IPS DF 6.9 (cell line): ENCODE measurements at places on chromosomes 13 and 19.

DNA sequence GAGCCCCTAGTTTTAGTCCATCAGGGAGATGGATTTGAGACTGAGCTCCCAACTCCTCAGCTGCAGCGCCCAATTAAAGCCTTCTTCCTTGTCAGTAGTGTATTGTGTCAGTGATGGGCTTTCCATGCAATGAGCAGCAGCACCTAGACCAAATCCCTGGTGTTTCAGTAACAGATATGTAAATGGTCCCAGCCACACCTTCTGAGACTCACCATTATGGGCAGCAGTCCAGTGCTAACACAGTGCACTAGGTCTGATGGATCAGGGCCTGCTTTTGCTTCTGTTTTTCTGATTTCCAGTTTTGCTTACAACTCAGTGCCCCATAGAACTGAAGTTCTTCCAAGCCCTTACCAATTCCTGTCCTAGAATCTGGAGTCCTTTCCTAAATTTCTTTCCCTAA lies 41.8 kb upstream of the MIR17HG start:
- H3K36me3 ChIP-seq = no peaks in the 10 kb centered on the region
- H3K4me1 ChIP-seq = no peaks in the 10 kb centered on the region
- no peak for DNase-seq
- no peak overlapping the region for H3K27ac ChIP-seq
- no peak overlapping the region for H3K4me3 ChIP-seq

DNA sequence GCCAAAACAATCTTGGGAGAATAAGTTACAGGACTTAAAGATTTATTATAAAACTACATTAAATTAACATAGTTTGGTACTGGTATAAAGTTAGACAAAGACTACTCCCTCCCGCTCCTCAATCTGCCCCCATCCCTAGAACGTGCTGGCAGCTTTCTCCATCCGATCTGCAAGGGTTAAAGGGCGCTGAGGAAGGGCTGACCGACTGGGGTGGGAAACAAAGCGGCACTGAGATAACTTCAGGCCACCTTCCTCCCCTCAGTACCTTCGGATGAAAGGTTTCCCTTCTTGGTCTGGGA lies 790 bp upstream of the SUGT1 start:
- peaks cover 2% of the 10 kb centered on the region; the same call in 1 of the 2 replicates for H3K36me3 ChIP-seq
- H3K27me3 ChIP-seq = no peaks in the 10 kb centered on the region
- no peak for DNase-seq
- H3K27ac ChIP-seq = no peak overlapping the region

DNA sequence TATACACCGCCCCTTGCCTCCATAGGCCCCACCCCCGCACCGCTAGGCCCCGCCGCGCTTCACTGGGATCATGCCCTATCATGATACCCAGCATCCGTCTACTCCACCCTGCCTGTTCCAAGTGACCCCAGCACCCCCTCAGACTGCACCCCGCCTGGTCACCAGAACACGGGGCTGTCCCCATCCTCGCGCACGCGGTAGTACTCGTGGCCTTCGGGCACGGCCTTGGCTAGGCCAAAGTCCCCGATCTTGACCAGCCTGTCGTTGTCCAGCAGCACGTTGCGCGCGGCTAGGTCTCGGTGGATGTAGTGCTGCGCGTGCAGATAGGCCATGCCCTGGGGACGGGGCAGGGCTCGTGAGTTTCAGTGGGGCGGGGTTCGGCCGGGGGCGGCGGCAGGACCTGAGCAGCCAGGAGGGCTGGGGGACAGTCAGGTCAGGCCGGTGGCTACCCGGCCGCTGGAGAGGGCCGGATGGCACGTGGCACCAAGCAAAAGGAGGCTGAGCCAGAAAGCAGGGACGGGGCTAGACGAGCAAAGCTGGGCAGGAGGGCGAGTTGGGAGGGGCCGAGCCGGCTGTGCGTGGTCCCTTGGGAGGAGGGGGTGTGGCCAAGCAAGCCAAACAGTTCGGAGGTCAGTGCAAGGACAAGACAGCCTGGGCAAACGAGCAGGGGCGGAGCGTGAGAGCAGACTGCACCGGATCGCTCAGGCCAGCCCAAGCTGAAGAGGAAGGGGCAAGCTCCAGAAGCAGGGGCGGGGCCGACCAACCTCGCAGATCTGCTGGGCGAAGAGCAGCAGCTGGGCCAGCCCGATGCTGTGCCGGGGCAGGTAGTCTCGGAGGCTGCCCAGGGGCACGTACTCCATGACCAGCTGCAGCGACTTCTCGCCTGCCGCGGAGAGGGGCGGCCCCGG lies 13.6 kb upstream of the ICAM3 start:
- peak overlapping the region; percentile 33; the same call in 1 of the 2 replicates for H3K4me3 ChIP-seq
- no peaks in the 10 kb centered on the region for H3K27me3 ChIP-seq
- H3K36me3 ChIP-seq = no peaks in the 10 kb centered on the region
- peaks cover 2% of the 10 kb centered on the region for H3K4me1 ChIP-seq
- no peak overlapping the region for H3K27ac ChIP-seq
- DNase-seq = peak; percentile 89

GRCh38 chr19:38737921-38738737 lies 6.1 kb downstream of the CAPN12 start:
- no peak overlapping the region for H3K27ac ChIP-seq
- H3K27me3 ChIP-seq = no peaks in the 10 kb centered on the region; the same call in 1 of the 2 replicates
- H3K4me1 ChIP-seq = no peaks in the 10 kb centered on the region; the same call in 1 of the 2 replicates
- no peak overlapping the region for H3K4me3 ChIP-seq

- no peak overlapping the region for H3K27ac ChIP-seq
- H3K27me3 ChIP-seq = no peaks in the 10 kb centered on the region
- no peak overlapping the region for H3K4me3 ChIP-seq
- no peak for DNase-seq
These were observed 717.3 kb downstream of the DACH1 start for GRCh38 chr13:71149498-71150363.

GRCh38 chr19:3669947-3670795 lies 30.1 kb downstream of the PIP5K1C start:
- H3K27me3 ChIP-seq = no peaks in the 10 kb centered on the region
- H3K36me3 ChIP-seq = peaks cover 6% of the 10 kb centered on the region
- no peak overlapping the region for H3K4me3 ChIP-seq
- peaks cover 4% of the 10 kb centered on the region; the same call in 1 of the 2 replicates for H3K4me1 ChIP-seq

GRCh38 chr19:48635966-48636858 lies 967 bp downstream of the DBP start:
- H3K36me3 ChIP-seq = no peaks in the 10 kb centered on the region
- H3K27ac ChIP-seq = no peak overlapping the region
- H3K27me3 ChIP-seq = no peaks in the 10 kb centered on the region; the same call in 1 of the 2 replicates
- no peak for DNase-seq

DNA sequence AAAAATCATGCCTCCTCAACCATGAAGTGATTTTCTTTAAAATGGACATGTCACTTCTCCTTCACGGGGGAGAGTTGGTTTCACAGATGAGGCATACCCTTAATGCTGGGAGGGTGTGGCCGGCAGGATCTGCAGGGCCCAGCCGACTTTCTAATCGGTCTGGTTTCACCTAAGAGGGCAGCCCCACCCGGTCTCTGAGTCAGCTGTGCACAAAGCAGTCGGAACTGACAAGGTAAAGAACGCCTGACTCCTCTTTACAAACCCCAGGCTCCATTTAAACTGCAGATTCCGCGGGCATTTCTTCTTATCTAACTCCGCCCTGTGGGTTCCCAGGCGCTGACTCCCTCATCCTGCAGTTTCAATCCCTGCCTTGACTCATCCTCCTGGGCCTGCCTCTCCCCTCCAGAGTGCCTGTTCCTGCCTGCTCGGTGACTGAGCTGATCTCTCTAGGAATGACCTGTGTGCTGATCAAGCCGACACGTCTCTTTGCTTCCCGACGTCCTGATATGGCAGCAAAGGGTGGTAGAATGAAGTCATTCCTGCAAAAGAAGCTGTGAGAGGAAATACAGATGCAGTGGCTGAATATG lies 63.4 kb downstream of the EFNB2 start:
- H3K4me1 ChIP-seq = peaks cover 4% of the 10 kb centered on the region; the same call in 1 of the 2 replicates
- no peak overlapping the region for H3K27ac ChIP-seq
- no peaks in the 10 kb centered on the region; the same call in 1 of the 2 replicates for H3K36me3 ChIP-seq
- H3K27me3 ChIP-seq = no peaks in the 10 kb centered on the region
- peak; percentile 20 for DNase-seq

DNA sequence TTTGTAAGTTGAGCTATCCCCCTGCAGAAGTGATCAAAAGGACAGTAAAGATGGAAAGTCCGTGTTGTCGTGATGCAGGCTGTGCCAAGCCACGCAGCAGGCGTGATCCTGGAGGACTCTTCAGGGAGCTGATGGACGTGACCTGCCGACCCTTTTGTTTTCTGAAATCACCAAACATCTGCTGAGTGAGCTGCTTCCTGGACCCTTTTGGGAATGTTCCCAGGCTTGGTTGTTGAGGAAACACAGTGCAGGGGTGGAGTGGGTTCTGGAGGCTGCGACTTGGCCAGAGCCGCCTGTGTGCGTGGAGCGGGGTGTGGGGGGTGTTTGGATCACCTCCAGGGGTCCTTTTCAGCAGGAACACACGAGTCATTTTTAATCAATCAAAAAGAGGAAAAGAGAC lies 15.4 kb upstream of the CPAMD8 start:
- no peaks in the 10 kb centered on the region for H3K27me3 ChIP-seq
- no peaks in the 10 kb centered on the region for H3K36me3 ChIP-seq
- H3K4me3 ChIP-seq = no peak overlapping the region

DNA sequence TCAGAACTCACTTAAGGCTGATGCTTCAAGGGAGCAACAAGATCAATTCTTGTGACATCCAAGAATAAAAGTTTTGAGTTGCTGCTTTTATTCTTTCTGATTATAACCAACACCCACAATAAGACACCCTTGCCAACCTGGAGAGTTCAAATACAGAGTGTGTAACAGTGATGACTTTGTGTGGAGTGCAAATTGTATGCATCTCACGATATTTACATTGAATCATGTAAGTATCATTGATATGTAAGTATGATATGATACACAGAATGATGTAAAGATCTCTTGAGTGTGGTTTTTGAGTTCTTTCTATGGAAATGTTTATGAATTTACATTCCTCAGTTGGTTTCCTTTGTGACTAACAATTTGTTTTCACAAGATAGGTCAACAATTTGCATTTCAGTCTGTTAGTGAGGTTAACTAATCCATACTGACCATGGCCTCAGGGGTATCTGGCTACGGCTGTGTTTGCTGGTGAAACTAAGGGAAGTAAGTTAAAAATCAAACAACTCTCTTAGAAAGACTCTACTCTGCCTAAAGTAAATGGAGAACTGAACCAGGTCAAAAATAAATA lies 12.4 kb downstream of the LHFPL6 start:
- H3K4me3 ChIP-seq = no peak overlapping the region
- no peaks in the 10 kb centered on the region for H3K4me1 ChIP-seq
- H3K36me3 ChIP-seq = no peaks in the 10 kb centered on the region
- no peak for DNase-seq
- no peak overlapping the region for H3K27ac ChIP-seq
- H3K27me3 ChIP-seq = no peaks in the 10 kb centered on the region

GRCh38 chr13:30109471-30110135 lies 197.7 kb downstream of the KATNAL1 start:
- no peaks in the 10 kb centered on the region for H3K36me3 ChIP-seq
- no peak for DNase-seq
- H3K4me3 ChIP-seq = no peak overlapping the region

DNA sequence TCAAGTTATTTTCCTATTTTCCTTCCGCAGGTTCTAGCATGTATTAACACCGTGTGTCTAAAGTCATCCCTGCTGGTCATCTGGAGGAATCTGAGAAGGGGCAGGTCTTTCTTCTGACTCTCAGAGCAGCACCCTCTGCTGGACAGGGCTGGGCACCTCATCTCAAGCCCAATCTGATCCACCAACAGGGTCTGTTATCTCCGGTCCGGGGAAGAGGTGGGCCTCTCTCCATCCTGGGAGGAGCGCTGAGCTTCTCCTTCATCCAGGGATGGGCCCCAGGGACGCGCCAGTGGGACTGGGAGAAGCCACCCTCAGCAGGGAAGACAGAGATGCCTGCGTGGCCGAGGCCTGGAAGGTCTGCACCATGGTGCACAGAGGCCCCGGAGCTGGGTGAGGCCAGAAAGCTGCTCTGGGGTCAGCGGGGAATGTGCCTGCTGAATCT lies 26.0 kb upstream of the ZNF331 start:
- H3K4me3 ChIP-seq = no peak overlapping the region
- H3K4me1 ChIP-seq = no peaks in the 10 kb centered on the region; the same call in 1 of the 2 replicates
- no peaks in the 10 kb centered on the region for H3K27me3 ChIP-seq
- peak; percentile 71 for DNase-seq
- H3K27ac ChIP-seq = no peak overlapping the region

DNA sequence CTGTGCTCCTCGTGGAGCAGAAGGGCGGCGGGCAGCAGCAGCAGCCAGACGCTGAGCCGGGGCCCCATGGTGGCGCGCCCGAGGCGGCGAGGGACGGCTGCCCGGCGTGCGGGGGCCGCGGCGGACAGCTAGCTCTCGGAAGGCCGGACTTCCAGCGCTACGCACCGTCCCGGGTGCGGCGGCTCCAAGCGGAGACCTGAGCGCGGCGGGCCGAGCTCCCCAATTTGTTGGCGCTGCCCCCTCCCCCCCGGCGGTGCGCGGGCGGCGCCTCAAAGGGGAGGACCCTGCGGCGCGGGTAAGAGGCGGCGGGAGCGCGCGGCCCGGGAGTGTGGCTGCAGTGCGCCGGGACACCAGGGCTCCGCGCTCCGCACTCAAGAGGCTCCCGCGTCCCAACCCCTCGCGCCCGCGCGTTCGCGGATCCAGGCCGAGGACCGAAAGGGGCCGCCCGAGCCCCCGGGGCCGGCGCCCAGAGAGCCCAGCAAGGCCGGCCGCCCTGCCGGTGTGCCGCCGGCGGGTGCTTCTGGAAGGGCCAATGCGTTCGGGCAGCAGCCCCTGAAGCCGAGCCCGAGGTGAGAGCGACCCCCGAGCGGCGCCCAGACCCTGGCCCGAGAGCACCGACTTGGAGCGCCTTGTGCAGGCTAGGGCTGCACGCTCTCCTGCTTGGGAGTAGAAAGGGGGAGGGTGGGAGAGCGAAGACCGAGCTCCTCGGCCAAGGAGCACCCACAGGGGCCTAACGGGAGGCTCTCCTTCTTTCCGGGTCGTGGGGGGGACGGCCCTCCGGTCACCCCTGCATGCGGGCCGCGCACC lies at the start of the genes COL4A1 and COL4A2:
TSS of gene COL4A1 (minus strand) at position 198 of the 807 bp plus-strand sequence. CDS start at position 68, 130 bp downstream.
TSS of gene COL4A2 (plus strand) at position 325 of the 807 bp plus-strand sequence. CDS start 620 bp downstream, outside the sequence.
- DNase-seq = no peak
- no peaks in the 10 kb centered on the region; the same call in none of the 2 replicates for H3K4me1 ChIP-seq
- H3K4me3 ChIP-seq = peak within 1 kb of the TSS; percentile 89
- H3K27ac ChIP-seq = no peak within 1 kb of the TSS

GRCh38 chr13:31774186-31774750 lies 34.9 kb downstream of the RXFP2 start:
- DNase-seq = no peak
- no peaks in the 10 kb centered on the region for H3K27me3 ChIP-seq
- H3K36me3 ChIP-seq = no peaks in the 10 kb centered on the region
- no peak overlapping the region for H3K27ac ChIP-seq
- H3K4me3 ChIP-seq = no peak overlapping the region
